ENCODE measurements at places on chromosomes 13 and 19.
A peak's percentile ranks its signal among the peaks of the same experiment; 100 is the strongest.

DNA sequence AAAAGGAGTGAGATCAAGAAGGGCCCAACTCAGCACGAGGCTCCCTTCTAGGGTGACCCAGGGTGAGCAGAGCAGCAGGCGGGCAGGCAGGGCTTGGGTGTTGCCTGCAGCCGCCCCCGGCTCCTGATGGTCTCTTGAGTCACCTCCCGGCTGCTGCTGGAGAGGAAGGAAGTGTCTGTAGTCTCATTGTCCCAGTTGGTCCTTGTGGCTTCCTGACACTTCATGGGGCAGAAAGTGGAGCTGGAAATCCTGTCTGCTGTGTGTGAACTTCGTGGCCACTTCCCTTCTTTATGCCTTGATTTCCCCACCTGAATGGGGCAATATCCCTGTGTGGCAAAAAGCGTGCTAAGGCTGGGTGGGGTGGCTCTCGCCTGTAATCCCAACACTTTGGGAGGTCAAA lies 2.5 kb downstream of the MAP1S start:
- peak; percentile 47 for DNase-seq

DNA sequence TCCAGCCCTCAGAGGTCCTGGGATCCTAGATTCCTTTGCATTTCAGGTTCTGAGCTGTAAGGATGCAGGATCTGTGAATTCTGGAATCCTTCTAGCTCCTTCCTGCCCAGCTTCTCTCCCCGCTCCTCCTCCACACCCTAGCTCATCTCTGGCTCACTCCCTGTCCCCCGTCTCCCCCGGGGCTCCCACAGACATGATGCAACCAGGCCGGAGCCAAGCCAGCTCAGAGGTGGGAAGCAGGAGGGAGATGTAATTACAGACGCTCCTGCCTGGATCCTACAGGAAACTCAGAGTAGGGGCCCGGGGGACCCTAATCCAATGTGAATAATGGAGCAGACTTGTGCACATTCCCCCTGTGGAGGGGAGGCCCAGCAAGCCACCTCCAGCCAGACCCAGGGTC lies 4.5 kb downstream of the GNG8 start:
- no peak for DNase-seq

GRCh38 chr19:17448131-17448967 lies at the start of gene TMEM221:
TMEM221 (minus strand) TSS chr19:17448668; CDS start chr19:17448462, 206 bp downstream.
- no peak for DNase-seq

DNA sequence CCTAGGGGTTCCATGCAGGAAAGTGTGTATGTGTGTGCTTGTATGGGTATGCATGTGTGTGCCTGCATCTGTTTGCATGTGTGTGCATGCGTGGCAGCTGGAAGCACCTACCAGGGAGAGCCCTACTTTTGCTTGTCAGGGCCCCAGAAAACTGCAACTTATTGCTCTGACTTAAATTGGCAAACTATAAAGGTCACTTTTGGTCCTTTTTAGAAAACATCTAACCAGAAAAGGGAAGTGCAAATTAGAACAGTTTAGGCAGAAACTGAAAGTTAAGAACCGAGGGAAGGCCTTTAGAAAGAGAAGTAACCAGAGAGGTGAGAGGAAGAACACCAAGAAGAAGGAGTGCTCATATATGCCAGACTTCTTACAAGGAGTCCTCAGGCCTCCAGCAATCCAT lies 32.5 kb downstream of the DLEU7 start:
- DNase-seq = no peak

DNA sequence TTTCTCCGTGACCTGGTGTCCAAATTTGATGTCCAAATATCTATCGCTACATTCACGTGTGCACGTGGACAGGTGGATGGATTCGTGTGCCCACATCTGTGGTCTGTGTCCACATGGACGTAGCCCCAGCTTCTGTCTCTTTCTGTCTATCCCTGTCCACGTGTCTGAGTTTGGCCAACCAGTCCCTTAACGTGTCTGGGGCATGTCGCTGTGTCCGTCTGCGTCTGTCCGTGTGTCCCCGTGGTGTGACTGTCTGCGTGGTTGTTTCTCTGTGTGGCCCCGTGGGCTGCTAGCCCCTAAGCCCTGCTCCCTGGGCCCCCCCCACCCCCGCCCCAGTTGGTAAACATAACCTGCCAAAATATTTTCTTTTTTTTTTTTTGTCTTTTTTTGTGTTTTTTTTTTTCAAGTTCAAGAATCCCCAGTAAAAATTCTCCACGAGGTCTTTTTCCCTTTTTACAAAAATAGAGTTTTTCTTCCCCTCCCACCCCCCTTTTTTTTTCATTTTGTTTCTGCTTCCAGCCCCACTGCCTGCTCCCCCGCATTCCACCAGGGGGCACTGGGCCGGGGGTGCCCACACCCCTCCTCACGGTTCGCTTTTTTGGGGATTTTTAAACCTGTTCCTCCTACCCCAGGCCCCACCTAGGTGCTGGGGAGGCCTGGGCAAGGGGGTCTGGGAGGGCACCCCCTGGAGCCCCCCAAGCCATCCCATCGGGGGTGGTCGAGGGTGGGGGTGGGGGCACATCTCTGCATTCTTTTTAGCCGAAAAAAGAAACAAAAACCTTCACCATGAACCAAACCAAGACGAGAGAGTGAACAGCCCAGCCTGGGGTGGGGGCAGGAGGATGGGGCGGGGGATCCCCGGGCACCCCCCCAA lies 18.3 kb downstream of the PRKCSH start:
- DNase-seq = no peak

- peak; percentile 33 for DNase-seq
Observed at GRCh38 chr19:34269968-34270621, 15.7 kb downstream of the GARRE1 start.

DNA sequence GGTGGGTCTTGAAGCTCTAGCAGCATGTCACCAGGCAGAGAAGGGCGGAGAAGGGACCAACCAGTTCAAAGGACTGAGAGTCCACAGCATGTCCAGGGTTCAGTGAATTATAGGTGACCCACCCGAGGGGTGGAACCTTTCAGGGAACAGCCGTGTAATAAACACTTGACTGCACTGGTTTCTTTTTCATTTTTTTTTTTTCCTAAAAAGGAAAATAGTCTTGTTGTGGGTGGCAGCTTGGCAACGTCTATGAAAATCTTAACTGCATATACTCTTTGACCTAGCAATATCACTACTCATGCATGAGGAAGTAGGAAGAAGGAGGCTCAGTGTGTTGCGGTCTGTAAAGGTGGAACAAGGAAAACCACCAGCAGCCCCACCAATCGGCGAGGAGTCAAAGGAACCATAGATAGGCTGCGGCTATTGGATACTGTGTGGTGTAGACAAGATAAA lies 13.0 kb upstream of the MYH14 start:
- DNase-seq = no peak

- DNase-seq = no peak
Observed at GRCh38 chr19:49161987-49162386, 4.4 kb downstream of the TRPM4 start.

DNA sequence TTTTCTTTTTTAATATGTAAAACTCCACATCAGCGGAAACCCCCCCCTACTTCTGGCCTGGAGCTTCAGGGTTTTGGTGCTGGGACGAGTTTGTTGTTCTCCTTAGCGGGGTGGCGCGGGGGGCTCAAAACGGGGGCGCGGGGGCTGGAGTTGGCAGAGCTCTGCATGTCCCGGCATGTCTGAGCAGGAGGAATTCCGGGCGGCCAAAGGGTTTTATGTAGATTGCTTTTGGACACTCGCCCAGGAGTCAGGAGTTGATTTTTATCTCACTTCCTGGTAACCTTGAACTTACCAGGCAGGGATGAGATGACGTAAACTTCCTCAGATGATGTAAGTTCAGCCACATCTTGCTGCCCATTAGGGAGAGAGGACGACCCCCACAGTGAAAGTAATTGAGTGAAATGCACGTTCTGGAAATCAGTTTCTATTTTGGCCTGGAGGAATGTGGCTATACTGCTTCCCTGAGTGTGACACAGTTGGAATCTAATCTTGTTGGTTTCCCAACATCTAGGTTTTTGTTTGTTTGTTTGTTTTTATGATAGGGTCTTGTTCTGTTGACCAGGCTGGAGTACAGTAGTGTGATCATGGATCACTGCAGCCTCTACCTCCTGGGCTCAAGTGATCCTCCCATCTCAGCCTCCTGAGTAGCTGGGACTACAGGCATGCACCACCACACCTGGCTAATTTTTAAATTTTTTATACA lies 21.0 kb upstream of the GDF15 start:
- DNase-seq = peak; percentile 92

- DNase-seq = no peak
Observed at GRCh38 chr13:20981370-20982095, 79.0 kb upstream of the XPO4 start.

- peak; percentile 92 for DNase-seq
Observed at GRCh38 chr13:50244713-50245574, 229.7 kb downstream of the KCNRG start.

DNA sequence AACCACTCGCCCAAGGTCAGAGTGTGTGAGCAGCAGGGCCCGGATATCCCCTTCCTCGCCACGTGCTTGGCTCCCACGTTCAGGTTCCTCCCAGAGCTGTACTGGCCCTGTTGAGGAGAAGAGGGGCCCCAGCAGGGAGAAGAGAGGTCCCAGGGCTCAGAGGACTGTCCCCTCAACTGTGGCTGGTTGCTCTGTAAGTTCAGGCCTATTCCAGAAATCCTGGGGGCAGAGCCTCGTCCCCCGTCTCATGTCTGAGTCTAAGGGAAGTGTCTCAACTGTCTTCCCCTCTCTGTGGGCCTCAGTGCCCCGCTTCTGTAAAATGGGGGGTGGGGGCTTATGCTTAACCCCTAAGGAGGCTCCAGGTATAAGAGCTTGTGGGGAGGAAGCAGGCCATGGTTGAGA lies 3.9 kb downstream of the PPP5C start:
- no peak for DNase-seq

- peak; percentile 88 for DNase-seq
Observed at GRCh38 chr19:38684078-38684861, 36.8 kb downstream of the ACTN4 start.

DNA sequence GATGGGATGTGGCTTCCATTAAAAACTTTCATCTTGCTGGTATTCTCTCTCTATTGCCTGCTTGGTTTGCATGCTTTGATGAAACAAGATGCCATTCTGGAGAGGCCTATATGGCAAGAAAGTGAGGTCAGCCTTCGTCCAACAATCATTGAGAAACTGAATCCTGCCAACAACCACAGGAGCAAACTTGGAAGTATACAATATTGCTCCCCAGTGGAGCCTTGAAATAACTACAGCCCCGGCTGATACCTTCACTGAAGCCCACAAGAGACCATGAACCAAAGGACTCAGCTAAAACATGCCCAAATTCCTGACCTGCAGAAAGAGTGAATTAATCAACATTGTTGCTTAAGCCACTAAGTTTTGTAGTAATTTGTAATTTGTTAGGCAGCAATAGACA lies 82.5 kb upstream of the FGF14 start:
- no peak for DNase-seq

DNA sequence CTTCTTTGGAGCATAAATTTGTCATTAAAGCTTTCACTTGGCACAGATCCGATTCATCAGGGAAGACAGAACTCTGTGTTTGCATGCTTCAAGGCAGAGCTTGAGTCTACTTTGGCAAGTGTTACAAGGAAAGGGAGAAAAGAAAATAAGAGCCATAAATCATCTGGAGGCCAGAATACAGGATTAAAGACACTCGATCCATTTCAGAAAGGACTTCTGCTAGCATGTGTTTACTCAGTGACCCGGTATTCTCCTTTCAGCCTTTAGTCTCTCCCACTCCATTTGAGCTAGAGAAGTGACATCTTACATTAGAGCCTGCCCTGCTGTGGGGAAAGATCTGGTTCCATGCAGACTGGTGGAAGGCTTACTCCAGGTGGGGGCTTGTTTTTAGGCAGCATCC lies 306.4 kb downstream of the KLF5 start:
- no peak for DNase-seq

- no peak for DNase-seq
Observed at GRCh38 chr13:53200075-53200474, 171.5 kb downstream of the OLFM4 start.

GRCh38 chr19:3148503-3148902 lies 12.7 kb downstream of the GNA15 start:
- DNase-seq = no peak

GRCh38 chr13:102233566-102234208 lies 168.2 kb downstream of the FGF14 start:
- no peak for DNase-seq

GRCh38 chr13:44759384-44760360 lies 183.5 kb upstream of the TSC22D1 start:
- no peak for DNase-seq

DNA sequence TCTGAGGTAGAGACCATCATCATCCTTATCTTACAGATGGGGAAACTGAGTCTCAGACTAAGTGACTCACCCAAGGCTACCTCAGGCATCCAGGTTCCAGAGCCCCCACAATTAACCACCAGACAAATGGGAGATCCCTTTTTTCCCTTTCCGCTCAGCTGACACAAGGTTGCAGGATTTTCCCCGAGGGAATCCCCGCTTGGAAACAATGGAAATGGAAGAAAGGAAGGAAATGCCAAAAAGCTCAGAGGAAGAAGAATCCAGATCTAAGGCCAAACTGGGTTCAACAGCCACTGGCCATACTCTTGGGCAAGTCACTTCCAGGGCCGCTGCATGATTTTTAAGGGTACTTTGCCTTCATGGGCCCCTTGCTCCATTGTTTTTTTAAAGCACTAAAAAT lies 1.6 kb downstream of the ZNF71 start:
- no peak for DNase-seq

DNA sequence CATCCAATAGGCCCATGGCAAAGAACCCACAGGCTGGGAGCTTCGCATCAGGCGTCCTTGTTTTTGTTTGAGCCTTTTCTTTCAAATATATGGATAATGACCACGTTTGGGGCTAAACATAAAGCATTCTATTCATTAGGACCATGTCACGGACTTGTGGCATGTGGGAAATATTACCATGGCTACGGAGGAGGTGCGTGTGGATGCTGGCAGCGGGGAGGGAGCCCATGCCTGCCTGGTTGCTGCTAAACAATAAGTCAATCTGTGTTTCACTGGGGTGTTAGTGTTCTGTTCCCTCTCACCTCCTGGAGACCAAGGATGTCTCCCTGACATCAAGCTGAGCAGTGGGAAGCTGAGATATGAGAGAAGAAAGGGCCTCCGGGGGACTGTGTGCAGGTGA lies 121.1 kb downstream of the IRS2 start:
- no peak for DNase-seq

- DNase-seq = no peak
Observed at GRCh38 chr19:28128341-28128740, 1084.6 kb downstream of the UQCRFS1 start.

DNA sequence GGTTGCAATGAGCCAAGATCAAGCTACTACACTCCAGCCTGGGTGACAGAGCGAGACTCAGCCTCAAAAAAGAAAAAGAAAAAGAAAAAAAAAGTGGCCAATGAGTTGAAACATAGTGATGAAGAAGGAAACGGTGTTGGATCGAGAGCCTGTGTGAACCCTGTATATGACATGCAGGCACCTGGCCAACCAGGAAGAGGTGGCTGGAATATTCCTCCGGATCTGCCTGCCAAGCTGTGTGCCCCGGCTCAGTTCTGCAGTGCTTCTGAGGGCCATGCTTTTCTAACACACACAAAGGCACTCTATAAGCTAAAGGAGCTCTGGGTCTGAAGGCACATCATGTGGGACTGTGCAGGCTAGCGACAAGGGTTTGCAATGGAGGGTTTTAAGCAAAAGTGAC lies 3.7 kb upstream of the ZNF444 start:
- DNase-seq = no peak

GRCh38 chr13:24232474-24232873 lies 72.0 kb downstream of the SPATA13 start:
- DNase-seq = no peak

- no peak for DNase-seq
Observed at GRCh38 chr13:113598081-113598410, 13.5 kb downstream of the TFDP1 start.

Data from RCC 7860 (cell line).